ENCODE measurements at places on chromosomes 12 and 14.

DNA sequence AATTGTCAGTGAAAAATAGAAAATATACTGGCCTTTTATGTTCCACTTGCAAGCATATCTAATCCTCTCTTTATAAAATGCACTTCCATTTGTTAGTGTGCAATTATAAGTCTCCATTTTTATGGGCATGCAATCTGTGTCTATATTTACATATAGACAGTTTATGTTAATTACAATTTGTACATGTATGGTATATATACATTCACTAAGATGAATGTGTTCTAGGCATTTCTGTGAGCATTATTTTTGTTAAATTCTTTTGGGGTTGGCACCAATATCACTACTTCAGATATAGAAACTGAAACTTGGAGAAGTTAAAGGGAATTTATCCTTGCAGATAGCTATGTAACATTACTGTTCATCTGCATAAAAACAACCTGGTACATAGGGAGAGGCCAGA lies 470.8 kb upstream of the LMO3 start:
- no peak for DNase-seq

- DNase-seq = no peak
These were observed 110.7 kb downstream of the NCOR2 start for GRCh38 chr12:124456652-124457152.

GRCh38 chr14:36281309-36281708 lies 39.1 kb downstream of the MBIP start:
- DNase-seq = no peak

GRCh38 chr12:52631676-52632459 lies 13.5 kb upstream of the KRT73 start:
- DNase-seq = no peak

DNA sequence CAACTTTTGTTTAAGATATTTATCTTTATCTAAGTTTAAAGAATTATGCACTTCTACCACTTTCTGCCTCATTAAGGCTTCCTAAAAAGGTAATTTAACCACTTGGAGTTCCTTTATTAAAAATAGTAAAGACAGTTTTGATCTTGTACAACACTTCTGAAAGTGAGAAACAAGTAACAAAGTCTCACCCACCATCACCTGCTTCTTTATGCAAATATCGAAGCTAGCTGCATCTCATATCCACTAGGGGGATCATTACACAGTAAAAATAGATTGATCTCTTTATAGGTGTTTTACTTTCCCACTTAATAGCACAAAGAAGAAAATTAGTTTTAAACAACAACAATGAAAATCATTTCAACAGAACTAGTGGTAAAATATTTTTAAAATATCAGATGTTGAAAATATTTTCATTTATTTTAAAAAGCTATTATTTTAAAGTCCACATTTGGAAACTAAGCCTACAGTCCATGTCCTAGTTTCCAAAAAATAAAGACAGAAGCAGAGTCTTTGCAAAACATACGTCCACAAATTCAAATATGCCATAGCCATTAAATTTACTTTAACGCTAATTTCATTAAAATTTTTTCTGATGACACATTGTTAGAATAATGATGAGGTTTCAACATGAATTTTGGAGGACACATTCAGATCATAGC lies 160.0 kb upstream of the SOX5 start:
- DNase-seq = no peak

GRCh38 chr14:33376510-33376909 lies 437.8 kb downstream of the NPAS3 start:
- DNase-seq = no peak

DNA sequence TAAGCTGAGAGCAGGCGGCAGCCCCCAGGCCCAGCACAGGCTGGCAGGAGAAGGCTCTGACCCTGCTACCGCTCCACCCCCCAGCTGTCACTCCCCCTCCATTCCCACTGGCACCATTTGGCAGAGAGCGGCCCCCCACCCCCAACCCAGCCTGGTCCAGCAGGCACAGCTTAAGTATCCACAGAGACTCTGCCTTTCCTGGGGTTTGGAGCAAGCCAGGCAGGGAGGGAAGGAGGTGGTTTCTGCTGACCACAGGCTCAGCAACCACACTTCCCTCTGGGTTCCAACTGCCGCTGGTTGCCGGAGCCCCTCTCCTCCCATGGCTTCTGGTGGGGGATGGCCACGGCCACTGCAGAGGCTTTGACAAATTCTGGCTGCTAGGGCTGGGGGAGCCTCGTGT lies 30.5 kb upstream of the CCND2 start:
- DNase-seq = no peak

GRCh38 chr12:64824130-64824499 lies 332 bp upstream of the TBC1D30 start:
- DNase-seq = no peak

DNA sequence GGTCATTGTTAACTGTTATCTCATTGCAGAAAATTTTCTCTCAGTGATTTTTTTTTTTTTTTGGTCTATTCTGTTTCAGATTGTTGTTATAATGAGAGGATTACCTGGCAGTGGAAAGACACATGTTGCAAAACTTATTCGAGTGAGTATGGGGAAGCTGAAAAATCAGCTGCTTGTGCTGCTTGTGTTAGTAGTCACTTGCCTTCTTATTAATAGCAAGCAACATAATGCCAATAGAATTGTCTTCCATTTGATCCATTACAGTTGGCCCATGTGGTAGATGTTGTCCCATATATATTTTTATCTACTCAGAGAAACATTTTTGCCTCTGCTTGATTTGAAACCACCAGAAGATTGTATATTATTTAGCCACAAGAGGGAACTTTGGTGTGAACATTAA lies 53.0 kb downstream of the YLPM1 start:
- no peak for DNase-seq

DNA sequence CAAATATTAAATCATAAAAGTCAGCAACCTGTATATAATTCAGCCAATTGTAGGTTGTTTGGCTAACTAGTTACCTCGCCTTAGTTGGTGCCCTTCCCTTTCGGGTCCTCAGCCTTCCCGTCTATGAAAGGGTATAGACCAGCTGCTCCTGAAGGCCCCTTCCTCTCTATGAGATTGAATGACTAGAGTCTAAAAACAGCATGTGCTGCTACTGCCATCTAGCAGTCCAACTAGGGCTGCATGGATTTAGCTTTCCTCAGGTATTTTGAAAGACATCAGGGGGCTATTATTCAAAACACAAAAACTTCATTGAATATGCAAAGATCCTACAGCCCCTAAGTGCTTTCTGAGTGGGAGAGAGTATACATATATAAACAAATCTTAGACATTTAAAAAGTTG lies 37.0 kb upstream of the TMEM263 start:
- DNase-seq = no peak

GRCh38 chr12:132562489-132563021 lies 47.8 kb downstream of the LRCOL1 start:
- no peak for DNase-seq

- no peak for DNase-seq
These were observed 5.2 kb downstream of the CALM1 start for GRCh38 chr14:90402016-90402415.

DNA sequence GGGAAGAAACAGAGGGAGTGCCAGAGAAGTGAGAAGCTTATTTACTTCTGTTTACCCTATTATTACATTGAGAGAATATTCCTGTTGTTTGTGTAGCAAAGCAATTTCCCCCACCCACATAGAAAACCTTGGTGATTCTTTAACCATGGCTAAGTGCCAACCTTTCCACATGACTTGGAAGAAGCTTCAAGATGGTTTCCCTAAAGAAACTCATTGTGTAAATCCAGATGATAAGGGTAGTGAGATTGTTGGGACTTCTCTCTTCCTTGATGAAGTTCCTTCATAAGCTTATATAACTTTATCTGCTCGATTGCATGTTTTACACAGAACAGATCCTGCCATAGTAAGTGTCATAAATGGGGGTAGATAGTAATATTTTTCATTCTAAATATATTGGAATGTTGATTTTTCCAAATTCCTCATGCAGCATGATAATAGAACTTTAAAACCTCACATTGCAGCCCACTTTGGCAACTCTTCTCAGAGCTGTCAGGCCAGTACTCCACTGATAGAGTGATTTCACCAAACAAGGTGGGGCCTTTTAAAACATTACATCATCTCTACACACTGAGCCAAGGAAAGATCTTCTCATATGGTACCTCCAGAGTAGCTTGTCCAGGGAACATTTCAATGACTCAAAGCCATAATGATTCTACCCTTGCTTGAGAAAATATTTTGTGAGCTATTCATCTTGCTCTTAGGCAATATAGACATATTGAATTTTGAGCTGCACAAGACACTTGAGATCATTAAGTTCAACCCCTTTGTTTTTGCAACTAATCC lies 47.8 kb upstream of the KIF21A start:
- DNase-seq = no peak

DNA sequence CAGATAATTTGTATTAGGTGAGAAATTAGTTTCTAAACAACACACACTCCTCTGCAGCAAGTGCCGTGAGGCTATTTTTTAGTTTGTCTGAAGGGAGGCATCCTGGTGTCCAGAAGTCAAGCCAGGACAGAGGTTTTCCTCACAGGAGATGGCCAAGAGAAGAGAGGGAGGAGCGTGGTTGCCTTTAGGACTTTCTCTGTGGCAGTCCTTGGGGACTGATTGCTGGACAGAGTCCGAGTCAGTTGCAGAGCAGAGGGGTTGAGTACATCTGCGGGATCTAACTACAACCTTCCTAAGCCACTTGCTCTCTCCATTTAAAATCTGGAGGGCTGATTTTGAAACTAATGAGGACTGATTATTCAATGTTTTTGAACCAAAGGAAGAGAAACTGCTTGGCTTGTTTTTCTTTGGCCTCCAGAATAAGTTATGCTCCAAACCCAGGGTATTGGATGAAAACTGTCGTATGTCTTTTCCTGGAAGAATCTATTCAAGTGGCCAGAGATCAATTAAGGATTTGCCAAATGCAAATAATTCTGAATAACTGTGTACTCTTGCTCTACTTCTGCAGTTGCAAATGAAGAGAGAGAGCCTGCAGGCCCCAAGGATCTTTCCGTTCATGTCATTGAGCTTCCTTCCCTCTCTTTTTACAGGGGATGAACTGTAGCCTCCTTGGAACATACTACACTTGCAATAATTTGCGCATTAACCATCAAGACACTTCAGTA lies 1.2 kb downstream of the SLCO1C1 start:
- no peak for DNase-seq

DNA sequence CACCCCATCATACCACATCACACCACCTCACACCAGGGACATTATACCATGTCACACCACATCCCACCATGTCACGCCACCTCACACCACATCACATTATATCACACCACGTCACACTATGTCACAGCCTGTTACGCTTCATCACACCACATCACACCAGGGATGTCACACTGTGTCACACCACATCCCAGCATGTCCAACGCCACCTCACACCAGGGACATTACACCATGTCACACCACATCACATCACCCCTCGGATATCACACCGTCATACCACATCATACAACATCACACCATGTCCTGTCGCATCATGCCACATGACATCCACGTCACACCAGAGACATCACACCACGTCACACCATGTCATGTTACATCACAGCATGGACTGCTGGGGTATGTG lies 235.5 kb downstream of the TMEM121 start:
- DNase-seq = no peak

DNA sequence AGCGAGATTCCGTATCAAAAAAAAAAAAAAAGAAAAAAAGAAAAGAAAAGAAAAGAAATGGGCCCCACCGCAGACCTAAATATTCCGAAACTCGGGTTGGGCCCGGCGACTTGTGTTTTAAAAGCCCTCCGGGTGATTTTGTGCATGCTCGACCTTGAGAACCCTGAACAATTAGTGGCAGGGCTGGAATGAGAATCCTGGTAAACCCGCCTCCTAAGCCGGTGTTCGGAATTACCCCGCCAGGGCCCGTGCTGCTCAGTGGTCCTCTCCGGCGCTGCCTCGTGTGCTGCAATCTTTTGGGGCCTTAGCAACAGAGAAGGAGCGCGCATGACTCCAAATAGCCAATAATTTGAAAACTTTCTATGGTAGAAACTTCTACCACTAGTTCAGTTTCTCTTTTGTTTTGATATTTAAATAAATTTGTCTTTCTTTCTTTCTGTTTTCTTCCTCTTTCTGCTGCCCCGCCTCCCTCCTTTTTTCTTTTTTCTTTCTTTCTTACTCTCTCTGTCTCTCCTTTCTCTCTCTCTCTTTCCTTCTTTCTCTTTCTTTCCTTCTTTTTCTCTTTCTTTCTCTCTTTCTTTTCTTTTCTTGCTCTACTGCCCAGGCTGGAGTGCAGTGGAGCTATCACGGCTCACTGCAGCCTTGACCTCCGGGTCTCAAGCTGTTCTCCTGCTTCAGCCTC lies 1.5 kb upstream of the GALNT6 start:
- peak; percentile 35 for DNase-seq

GRCh38 chr14:68955164-68955850 lies 23.8 kb downstream of the ACTN1 start:
- DNase-seq = no peak

GRCh38 chr14:23895480-23895879 lies 58.1 kb upstream of the DHRS4 start:
- no peak for DNase-seq

DNA sequence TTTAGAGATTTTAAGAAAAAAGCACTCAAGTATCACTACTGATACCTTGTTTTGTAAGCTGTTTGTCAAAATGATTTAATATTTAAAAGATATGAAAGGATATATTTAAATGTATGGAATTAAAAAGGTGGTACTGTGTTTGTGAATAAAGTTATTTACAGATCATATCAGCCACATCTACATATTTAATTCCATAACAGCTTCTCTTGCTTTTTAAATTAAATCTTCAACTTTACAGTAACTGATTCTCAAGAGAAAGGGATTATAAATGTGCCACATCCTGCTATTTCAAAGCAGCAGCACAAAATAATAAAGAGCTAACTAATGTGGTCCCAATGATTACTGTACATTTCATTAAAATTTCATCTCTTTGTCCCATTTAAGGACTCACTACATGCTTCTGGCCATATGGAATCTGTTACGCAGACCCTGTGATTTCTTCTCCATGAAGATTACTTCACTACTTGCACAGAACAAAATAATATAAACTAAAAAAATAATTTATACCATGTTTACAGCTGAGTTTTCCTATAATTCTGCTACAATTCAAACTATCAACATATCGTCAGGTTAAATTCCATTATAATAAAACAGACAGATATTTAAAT lies 117.8 kb downstream of the MED13L start:
- no peak for DNase-seq

DNA sequence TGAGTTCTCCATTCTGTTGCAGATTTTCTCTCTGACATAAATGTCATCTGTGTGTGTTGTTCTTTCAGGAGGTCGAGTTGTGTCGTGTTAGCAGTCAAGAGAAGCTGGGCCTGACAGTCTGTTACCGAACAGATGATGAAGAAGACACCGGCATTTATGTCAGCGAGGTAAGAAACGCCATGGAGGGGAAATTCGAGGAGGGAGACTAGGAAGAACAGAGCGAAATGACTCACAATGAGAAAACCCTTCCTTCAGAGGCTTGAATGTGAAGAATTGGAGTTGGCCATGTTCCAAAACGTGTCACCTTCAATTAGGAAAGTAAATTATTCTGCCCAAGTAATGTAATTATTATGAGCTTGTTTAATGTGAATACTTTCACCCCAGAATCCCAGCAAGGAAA lies 364.5 kb downstream of the PDZRN4 start:
- DNase-seq = no peak

GRCh38 chr12:53220694-53221202 lies 11.3 kb downstream of the RARG start:
- DNase-seq = peak; percentile 96
